ENCODE measurements at places on chromosomes 4 and X.

- DNase-seq: no peak
Measured at GRCh38 chr4:125988464-125988863, 673.7 kb downstream of the FAT4 start.

DNA sequence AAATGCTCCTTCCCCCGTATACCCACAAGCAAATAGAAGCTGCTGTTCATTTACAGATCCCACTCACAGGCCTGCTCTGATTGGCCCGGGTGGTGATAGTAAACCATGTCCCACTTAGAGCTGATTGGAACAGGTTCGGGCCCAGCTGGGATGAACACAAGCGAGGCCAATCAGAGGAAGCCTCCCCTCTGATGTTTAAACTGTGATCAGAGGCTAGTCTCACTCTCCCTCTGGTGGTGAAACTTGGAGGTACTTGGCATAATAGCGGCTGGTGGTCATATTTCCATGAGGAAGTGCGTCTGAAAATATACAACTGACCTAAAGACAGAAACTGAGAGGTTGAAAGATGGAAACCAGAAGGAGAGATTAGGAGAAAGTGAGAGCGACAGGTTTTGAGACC, 51.5 kb upstream of the TRPC3 start:
- no peak for DNase-seq

- no peak for DNase-seq
Measured at GRCh38 chr4:187183826-187184225, 460.2 kb upstream of the FAT1 start.

GRCh38 chr4:52841682-52842456, 20.2 kb upstream of the RASL11B start:
- no peak for DNase-seq

- no peak for DNase-seq
Measured at GRCh38 chrX:136896121-136896914, 15.8 kb upstream of the RBMX start.

GRCh38 chr4:40251366-40251765, 54.5 kb downstream of the RHOH start:
- DNase-seq: no peak

- no peak for DNase-seq
Measured at GRCh38 chrX:78517124-78517523, 142.0 kb downstream of the RTL3 start.

- DNase-seq: no peak
Measured at GRCh38 chr4:90190525-90190924, 63.3 kb downstream of the CCSER1 start.

- no peak for DNase-seq
Measured at GRCh38 chrX:47613082-47613481, 6.6 kb downstream of the SYN1 start.

- no peak for DNase-seq
Measured at GRCh38 chr4:108172231-108172752, 3.6 kb upstream of the LEF1 start.

- no peak for DNase-seq
Measured at GRCh38 chr4:7266525-7267292, 74.4 kb downstream of the SORCS2 start.

- no peak for DNase-seq
Measured at GRCh38 chr4:75512386-75513211, 1.6 kb downstream of the RCHY1 start.

- no peak for DNase-seq
Measured at GRCh38 chr4:98193459-98194105, 50.3 kb upstream of the STPG2 start.

GRCh38 chr4:112735474-112735951, 98.6 kb downstream of the LARP7 start:
- no peak for DNase-seq

DNA sequence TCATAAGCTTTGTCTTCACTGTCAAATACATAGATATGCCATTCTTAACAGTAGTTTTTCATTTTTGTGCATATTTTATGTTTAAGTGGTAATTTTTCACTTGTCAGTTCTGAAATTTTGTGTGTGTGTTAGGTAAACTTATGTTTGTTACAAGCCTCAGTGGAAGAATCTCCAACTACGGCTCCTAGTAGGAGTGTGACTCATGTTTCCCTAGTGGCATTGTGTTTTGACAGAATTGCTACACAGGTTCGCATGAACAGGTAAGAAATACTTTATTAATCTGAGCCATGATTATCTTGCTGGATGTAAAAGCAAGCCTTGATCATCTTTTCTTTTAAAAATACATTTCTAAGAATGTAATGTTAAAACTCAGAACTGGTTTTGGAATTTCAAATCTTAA, 94.4 kb downstream of the BLTP1 start:
- DNase-seq: no peak

- no peak for DNase-seq
Measured at GRCh38 chr4:88846206-88846790, 148.7 kb upstream of the NAP1L5 start.

All from NCI-H1417 treated with DMSO at 0.1 percent for 48 hours (cell line).